ENCODE measurements at places on chromosomes 3 and 15.

GRCh38 chr3:6516143-6516542, 344.8 kb upstream of the GRM7 start:
- no peak for DNase-seq

GRCh38 chr3:121988146-121988545, 33.9 kb downstream of the ILDR1 start:
- no peak for DNase-seq

GRCh38 chr15:77033729-77034671, 36.9 kb downstream of the TSPAN3 start:
- no peak for DNase-seq

GRCh38 chr3:48852151-48852550, 4.5 kb upstream of the PRKAR2A start:
- DNase-seq, result no peak

DNA sequence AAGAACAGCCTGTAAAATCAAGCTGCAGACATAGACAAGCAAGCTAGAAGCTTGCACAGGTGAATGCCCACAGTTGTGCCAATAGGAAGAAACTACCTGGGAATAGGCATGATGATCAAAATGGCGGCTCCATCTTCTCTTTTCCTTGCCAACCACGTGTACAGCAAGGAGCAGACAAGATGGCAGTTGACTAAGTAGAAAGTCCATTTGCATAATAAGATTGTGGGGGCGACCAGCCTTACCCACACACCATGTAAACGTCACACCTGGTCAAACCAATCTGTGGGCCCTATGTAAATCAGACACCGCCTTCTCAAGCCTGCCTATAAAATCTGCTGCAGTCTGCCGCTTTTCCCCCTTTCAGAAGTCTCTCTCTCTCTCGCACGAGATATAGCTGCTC, 25.1 kb upstream of the ANKRD34C start:
- DNase-seq, result no peak

DNA sequence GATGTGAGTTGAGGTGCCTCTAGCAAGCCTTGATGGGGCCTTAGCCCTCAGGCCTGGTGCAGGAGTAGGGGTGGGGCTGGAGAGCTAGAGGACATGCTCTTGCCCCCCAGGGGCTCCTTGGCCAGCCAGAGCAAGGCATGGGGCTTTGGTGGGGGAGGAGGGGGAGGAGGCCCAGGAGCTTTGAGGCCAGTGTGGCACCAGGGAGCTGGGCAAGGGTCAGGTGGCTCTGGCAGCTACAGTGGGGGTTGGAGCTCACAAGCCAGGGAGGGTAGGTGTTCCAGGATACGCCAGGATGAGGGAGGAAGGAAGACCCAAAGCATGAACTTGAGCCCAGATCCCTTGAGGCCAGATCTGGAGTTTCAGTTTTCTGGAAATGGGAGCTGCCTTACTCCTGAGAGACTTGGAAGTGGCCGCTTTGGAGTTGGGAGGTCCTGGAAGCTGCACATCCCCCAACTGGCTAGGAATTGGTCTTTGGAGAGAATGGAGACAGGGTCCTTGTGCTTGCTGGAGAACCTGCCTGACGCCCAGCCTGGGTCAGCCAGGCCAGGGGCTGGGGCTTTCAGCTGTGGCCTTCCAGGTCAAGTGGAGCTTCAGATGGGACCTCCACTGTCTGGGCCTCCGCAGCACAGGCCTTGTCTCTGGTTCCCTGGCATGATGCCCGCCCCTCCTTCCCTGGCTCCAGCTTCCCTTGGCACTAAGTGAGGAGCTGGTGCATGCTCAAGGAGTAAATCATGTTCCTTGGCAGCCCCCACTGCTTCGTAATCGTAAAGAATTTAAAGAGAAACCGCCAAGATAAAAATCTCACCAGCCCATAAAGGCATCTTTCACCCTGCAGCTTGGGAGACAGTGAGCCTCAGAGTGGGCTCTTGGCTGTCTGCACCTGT, 8.7 kb downstream of the SEMA3F start:
- DNase-seq, result no peak
